ENCODE measurements at places on chromosomes 16 and 17.

DNA sequence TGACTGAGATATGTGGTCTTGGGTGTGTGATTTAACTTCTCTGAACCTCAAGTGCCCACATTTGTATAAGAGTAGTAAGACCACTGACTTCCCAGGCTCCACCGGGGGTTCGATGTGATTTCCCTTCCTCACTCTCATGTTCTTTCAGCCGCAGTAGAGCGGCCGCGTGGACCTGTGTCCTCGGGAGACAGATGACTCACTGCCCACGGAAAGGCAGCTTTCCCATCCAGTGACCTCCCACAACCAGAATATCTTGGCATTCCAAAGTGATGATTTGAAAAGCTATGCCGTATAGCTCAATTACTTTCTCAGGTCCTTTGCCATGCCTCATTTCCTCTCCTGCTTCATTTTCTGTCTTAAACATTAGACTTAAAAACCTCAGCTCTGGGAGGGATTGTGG lies 73.6 kb downstream of the IL21R start:
- no peak for DNase-seq

DNA sequence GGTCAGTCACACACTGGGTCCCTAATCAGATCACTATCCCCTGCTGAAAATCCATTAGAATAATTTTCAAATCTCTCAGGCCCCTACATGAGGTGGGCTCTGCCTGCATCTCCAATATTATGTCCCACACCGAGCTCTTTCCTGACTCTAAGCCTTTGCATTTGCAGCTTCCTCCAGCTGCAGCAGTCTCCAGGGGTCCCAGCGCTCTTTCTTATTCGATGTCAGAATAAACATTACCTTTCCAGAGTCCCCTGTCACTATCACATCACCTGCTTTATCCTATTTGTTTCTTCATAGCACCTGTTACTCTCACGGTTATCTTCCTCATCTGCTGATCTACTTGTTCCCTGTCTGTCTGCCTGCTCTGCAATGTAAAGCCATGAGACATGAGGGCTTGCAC lies 57.3 kb upstream of the MON1B start:
- DNase-seq: no peak

- DNase-seq: peak; percentile 63
Observed at GRCh38 chr17:66716236-66717026, 118.5 kb upstream of the CACNG5 start.

DNA sequence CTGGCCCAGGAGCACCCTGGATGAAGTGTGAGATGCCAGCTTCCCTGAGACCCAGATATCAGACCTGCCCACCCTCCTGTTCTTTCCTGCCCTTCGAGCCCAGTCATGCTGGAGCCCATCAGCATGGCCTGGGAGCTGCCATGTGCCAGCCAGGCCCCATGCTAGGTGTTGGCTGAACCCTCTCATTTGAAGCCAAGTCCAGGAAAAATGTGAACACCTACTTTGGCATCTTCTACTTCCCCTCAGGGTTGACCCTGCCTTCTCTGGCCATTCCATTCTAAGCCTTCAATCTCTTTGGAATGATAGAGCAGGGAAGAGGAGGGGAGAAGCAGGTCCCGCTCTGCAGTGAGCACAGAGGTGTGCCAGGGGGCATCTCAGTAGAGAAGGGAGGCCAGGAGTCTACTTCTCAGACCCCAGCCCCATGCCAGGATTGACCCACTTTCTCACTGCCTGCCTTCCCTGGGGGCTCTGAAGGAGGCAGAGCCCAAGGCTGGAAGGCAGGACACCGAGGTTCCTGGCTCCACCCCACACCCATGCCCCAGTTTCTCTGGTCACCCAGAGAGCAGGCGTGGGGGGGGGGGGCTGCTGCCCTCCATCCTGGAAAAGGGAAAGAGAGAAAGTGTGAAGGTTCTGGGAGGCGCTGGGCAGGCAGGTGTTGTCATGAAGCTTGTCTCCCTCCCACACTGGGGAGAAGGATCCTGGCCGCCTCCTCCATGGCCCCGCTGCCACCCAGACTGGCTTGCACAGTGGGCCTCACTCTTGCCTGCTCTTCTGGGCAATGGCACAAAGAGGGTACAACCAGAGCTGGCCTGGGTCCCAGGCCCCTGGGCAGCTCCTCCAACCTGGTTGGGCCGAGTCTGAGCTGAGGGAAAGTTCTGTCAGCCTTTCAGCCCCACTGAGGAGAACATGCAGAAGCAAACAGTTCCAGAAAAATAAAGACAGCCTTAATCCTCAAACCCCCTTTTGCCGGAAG lies 9.3 kb downstream of the HDAC5 start:
- DNase-seq: no peak

DNA sequence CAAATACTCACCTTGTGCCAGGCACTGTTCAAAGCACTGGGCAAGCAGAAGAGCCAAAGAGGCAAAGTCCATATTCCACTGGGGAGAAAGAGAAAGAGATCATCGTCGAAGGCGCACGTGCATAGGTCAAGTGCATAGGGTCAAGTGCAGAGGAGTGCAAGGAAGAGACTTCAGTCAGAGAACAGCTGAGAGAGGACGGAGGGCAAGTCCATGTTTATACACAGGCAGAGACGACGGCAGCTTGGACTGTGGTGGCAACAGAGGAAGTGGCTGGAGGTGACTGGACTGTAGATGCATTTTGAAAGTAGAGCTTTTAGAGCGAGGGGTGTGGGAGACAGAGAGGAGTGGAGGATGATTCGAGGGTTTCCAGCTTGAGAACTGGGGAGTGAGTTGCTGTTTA lies 74.7 kb upstream of the SDK2 start:
- DNase-seq: no peak

GRCh38 chr17:75103601-75104554 lies 5.9 kb upstream of the ARMC7 start:
- no peak for DNase-seq

- DNase-seq: no peak
Observed at GRCh38 chr16:13545271-13545670, 374.7 kb upstream of the ERCC4 start.

GRCh38 chr17:32302037-32302436 lies 36.4 kb downstream of the RHBDL3 start:
- no peak for DNase-seq

DNA sequence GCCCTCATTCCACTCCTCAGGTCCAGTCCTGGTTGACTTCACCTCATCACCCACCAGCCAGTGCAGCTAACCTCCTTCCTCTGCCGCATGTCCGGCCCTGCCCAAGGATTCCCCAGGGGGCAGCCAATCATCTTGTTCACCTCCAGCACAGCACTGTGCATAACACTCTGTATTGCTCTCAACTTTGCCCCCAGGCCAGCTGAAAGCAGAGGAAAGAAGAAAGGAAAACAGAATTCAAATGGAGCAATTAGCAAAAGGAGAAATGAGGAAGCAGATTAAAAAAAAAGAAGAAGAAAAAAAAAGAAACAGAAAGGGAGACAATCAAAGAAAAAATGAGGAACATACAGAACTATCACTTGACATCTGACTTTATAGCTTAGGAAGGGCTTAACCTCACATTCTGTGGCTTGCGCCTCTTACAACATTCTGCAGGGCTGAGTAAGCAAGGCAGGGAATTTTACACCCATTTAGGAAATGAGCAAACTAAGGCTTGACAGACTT lies 26.1 kb downstream of the GAS7 start:
- no peak for DNase-seq

DNA sequence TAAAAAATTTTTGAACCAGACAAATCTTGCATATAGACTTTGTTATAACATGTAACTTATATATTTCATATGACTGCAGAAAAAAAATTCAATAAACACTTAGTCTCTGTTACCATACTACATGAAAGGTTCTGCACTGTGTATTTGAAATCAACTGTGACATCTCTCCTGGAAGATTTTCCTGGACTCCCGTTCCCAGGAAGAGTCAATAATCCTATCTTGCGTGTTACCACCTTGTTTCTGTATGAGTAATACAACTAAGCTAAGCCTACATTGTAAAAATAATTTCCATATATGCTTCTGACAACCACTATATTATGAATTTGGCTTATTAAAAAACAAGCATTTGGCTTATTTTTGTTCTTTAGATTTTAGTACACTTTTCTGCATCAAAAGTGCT lies 665.6 kb upstream of the SOX9 start:
- DNase-seq: no peak

DNA sequence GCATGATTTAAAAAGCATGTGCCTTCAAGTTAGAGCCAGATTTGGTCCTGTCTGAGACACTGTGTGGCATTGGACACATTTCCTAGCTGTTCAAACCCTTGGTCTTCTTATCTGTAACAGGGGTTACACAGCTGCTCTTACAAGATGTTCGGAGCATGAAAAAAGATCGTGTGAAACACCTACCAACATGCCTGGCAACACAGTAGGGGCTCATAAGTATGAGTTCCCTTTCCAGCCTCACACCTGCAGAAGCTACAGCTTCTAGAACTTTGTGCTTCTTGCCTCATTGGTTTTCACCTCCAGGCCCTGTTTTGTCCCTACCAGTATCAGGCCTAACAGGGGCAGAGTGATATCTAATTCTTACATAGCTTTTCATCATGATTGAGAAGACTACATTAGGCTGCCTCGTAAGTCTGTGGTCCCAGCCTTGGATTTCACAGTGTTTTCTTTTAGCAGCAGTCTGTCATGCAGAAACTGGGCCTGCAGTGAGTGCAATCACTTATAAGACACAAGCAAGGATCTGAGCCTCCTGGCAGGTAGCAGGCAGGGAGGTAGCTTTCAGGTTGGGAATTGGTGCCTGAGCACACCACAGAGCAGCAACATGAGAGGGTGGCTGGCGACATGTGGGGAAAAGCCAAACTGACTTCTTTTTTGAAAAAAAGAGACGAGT lies 78.8 kb downstream of the CCDC182 start:
- no peak for DNase-seq

GRCh38 chr16:9706217-9706836 lies 475.9 kb downstream of the GRIN2A start:
- no peak for DNase-seq

DNA sequence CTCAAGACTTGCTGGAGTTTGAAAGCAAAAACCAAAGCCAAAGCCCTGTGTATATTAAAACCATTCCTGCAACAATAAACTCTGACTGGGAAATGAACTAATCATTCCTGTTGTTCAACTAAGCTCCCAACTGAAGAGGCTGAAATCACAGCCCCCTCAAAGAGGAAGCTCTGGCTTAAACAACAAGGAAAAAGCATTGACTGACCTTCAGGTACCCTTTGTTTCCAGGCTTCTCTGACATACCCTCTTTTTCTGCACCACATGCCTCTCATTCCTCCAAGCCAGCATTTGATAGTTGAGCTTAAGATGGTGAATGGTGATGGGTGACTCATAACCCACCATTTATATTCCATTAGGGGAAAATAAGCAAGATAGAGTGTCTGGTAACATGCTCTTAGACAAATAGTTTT lies 470.9 kb upstream of the SOX9 start:
- no peak for DNase-seq

- no peak for DNase-seq
Observed at GRCh38 chr17:33927732-33928133, 327.4 kb upstream of the CCL2 start.

DNA sequence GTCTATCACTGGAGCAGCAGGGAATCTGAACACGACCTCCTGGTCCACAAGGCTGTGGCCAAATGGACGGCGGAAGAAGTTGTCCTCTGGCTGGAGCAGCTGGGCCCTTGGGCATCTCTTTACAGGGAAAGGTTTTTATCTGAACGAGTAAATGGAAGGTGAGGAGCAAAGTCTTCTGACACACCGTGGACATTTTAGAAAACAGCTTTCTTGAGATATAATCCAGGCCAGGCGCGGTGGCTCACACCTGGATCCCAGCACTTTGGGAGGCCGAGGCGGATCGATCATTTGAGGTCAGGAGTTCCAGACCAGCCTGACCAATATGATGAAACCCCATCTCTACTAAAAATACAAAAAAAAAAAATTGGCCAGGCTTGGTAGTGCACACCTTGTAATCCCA lies 17.1 kb downstream of the BFAR start:
- no peak for DNase-seq
